Stimulated activated naive B cell treated with anti-CD40 and anti-IgM and Interleukin-4, amounts not matched to agents 10 μg/mL and 1 μg/mL and 100 μg/mL, for 72 hours (primary cell): ENCODE measurements at places on chromosomes 3 and 15.
A peak's percentile ranks its signal among the peaks of the same experiment; 100 is the strongest.

DNA sequence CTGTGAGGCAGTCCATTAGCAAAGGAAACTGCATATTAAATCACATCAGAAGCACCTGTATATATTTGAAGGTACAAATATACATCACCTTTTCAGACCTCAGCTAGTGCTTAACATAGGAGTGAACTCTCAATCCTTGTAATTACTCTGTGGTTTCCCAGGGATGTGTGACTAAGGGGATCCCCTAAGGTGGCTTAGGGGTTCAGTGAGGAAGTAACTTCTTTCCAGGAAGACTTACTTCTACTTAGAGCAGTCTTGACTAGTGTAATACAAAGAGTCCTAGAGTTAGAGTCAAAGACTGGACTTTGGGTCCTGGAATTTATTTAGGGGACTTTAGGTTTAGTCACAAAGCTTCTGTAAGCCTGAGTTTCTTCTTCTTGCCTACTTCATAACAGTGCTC, 8.7 kb upstream of the SUMF1 start:
- no peak for DNase-seq

DNA sequence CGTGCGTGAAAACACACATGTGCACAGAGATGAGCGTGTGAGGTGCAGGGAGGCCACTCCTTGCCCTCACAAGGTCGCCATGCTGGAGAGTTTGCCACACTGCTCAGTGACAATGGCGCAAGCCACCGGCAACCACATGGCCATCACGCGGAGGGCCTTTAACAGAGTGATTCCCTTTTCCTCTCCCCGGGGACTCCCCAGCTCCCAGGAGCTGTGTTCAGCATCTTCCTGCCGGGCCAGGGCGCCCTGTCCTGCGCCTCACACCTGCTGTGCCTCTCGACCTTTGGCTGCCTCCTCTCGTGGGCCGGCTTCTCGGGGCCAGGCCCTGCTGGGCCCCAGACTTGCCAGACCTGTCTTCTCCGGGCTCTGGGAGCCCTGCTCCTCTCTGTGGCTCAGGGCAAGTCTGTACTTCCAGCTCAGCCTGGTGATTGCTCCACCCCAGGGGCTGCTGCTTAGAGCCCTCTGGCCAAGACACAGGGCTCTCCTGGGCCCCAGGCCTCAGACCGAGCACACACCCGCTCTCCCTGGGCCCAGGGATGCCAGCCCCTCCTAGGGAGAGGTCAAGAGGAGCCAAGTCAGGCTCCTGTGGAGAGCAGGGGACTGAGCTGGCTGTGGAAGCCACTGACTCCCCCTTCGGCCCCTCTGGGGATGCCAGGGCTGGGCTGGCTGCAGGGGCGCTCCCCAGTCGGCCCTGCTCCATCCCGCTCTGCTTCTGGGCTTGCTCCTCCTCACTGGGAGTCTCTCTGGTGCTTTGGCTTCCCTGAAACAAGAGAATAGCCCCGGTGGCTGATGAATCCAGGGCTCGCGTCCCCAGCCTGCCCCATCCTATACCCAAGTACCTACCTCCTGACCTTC, 5.6 kb downstream of the CCDC9B start:
- no peak for DNase-seq

DNA sequence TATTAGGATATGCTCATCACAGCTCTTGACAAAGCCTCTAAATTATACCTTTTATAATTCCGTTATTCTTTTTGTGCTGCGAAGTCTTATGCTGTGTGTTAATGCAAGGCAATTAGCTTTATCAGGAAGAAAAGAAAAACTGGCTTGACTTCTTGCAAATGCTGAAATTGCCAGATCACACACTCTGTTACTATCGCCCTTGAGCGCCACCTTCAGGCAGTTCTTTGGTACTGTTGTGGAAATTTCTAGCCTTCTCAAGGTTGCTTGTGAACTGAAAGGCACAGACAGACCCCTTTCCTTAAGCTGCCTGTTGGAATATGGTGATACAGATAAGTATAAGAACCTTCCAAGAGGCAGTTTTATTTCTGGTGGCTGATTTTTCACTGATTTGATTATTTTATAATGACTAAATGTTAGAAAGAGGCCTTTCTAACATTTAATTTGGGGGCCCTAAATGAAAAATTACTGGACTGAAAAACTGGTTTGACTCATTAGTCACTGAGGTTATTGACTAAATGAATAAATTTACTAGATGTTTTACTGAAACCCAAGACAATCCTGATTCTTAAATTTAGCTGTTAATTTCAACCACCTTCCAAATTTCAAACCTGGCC, 126.2 kb upstream of the RASGRP1 start:
- DNase-seq = peak; percentile 39

- no peak for DNase-seq
Observed at GRCh38 chr3:102302020-102302419, 132.8 kb upstream of the ZPLD1 start.

DNA sequence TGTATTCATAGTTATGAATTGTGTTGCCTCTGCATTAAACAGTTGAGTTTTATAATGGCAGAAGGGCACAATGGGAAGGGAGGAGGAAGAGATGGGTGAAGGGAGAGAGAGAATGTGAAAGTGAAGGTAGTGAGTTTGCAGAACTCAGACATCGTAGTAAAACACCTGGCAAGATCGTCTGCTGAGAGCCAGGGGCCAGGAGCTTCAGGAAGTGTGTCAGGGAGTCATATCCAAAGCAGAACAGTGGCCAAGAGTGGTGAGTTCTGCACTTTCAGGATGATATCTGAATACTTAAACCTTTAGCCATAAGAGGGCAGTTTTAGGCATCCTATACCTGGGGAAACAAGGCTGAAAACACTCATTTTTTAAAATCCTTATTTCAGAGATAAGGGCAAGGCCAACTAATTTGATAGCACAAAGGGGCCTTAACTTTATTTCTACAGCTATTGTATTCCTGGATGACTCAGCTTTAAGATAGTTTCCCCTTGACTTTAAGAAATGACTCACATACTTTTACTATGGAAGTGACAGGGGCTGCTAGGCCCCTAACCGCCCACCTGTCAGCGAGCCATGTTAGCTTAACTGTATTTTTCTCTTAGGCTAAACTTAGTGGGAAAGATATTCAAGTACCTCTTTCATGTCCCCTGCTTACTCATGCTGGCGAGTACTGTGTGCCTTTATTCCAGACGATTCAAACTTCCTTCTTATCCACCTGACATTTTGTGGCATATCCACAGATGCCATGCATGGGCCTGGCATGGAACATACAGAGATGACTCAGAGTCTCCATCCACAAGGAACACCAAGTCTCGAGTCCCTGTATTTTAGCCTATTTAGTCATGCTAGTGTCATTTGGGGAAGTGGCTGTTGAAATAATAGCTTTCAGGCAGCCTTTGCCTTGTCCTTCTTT, 53.9 kb downstream of the RLBP1 start:
- peak; percentile 44 for DNase-seq

DNA sequence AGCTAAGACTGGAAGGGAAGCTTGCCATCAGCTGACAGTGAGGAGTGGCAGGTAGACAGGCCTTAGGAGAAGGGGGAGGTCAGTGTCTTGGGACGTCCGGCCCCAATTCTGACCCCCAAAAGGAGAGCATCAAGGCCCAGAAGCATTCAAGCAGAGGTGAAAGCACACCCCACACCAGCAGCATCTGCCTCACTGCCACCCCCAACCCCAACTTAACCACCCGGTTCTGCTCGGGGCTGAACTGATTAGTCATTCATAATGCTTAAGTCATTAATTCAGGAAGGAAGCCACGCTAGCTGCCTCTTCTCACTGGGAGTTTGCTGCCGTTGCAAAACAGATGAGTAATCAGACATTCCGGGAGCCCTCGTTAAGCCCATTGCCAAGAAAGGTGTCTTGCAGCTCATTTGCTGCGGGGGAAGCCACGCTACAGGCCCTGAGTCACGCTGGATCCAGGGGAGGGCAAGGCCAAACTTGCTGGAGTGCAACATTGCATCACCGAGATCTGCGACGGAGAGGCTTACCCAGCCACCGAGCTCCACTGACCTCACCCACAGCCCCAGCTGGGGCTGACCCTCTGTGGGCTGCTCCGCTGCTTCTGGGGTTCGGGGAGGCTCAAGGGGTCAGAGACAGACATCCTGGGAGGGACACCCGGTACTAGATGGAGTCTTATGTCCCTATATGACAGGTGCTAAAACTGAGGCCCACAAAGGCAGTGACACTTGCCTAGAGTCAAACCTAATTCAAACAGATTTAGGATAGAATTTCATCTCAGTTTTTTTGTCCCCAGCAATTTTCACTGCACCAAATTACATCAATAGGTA, 46.4 kb upstream of the HES1 start:
- DNase-seq = peak; percentile 60

DNA sequence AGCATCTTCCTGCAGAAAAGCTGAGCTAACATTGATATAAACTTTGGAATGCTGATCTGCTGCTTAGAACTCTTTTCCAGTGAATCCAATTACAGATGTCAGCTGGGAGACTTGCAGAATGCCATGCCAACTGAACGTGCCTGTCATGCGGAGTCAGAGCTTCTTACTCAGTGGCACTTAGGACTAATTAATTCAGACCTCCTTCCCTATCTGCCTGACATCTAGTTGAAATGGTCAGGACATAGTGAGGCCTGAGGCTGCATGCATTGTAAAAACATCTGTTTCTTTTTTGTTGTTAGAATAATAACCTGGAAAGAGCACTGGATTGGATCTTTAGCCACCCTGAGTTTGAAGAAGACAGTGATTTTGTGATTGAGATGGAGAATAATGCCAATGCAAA, 112.6 kb downstream of the USP13 start:
- DNase-seq = no peak

- DNase-seq = no peak
Observed at GRCh38 chr3:160676547-160677303, at the start of gene ARL14. ARL14 (plus strand) TSS chr3:160677160; CDS start chr3:160677347, 187 bp downstream.

GRCh38 chr3:188881954-188882641, 289.7 kb upstream of the TPRG1 start:
- no peak for DNase-seq

DNA sequence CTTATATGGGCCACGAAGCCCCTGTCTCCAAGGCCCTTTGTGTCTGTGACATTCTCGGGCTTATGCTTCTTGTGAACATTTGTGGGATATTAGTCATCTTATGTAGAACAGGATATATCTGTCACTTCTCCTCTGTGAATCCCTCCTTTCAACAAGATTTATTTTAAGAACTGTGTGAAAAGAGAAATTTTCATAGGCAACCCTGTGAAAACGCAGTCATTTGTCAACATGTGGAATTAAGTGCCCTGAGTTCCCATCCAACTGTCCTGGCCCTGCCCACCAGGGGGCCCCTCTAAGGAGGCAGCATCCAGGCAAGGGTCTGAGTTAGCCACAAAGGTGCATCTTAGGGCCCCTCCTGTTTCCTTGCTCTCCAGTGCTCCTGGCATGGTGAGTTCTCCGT, 76.8 kb upstream of the CHRNA7 start:
- no peak for DNase-seq

GRCh38 chr3:183185696-183186095, 23.2 kb upstream of the LAMP3 start:
- no peak for DNase-seq

- no peak for DNase-seq
Observed at GRCh38 chr3:127628788-127629466, at the start of gene PODXL2. PODXL2 (plus strand) TSS chr3:127629185; CDS start chr3:127629220, 35 bp downstream.

- no peak for DNase-seq
Observed at GRCh38 chr3:38650248-38650951, 913 bp upstream of the SCN5A start.

- no peak for DNase-seq
Observed at GRCh38 chr3:143525408-143525807, 322.9 kb downstream of the SLC9A9 start.

DNA sequence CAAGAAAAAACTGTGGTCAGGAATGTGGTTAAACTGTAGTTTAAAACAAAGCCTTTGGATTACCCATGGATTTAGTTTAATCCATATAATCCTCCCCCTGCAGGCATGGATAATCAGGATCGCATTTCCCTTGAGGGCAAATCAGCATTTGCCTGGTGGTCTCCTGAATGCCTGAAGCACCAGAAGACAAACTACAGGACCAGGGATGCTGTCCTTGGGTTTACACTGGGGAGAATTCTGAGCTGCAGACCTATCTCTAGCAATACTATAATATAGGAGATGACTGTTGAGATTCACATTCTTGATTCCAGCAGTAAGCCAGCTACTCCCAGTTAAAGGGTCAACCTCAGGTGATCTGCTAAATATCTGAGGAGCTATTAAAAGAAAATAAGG, 10.6 kb downstream of the PIK3CB start:
- DNase-seq = no peak

GRCh38 chr3:117998071-117998470, 1036.6 kb downstream of the IGSF11 start:
- no peak for DNase-seq

DNA sequence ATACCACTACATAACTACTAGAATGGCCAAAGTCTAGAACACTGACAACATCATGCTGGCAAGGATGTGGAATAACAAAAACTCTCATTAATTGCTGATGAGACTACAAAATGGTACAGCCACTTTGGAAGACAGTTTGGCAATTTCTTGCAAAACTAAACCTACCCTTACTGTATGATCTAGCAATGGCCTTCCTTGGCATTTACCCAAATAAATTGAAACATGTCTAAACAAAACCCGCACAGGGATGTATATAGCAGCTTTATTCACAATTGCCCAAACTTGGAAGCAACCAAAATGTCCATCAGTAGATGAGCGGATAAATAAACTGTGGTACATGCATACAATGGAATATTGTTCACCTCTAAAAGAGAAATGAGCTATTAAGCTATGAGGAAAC, 87.9 kb upstream of the SLC24A5 start:
- no peak for DNase-seq

- DNase-seq = no peak
Observed at GRCh38 chr3:171092467-171092911, 66.0 kb upstream of the SLC2A2 start.

DNA sequence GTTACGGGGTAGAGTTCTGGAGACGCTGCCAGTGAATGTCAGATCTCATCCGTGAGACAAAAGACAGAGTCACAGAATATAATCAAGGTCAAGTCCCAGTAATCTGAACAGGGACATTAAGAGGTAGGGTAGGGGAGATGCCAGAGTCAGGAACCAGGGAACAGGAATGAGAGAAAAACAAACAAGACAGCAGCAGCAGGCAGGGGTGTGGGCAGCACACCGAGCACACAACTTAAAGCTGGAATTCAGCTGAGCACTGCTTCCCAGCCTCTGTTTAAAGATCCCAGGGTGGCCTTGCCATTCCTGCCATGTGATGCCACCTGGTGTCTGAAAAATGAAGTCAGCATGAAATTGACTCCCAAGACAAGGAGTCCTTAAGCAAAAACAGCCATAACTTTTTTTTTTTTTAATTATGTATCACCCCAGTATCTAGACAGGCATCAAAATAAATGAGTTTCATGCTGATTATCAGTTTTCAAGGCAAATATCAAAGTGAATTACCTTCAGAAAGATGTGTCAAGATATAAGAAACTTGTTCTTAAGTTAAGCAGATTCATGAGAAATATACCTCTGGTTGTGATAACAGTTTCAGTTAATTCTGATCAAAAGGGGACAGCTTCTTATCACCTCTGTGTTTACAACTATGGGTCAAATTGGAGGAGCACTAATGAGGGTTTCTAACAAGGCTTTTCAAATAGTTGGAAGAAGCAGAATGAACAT, 203.7 kb downstream of the SLC9A9 start:
- DNase-seq = peak; percentile 39

DNA sequence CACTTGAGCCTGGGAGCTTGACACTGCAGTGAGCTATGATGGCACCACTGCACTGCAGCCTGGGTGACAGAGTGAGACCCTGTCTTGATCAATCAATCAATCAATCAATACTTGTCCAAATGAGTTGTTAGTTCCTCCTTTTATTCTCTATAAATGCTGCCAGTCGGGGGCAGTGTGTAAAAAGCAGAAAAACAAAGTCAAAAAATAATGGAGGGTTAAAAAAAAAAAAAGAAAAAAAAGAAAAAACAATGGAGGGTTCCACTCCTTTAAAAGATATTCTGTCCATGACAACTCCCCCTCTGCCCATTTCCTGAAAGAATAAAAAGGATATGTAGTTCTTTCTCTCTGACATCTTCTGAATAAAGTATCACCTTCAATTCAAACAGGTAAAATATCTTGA, 1068.6 kb downstream of the FHIT start:
- DNase-seq = no peak
